ENCODE measurements at places on chromosomes 3 and 15.

- DNase-seq: no peak
These were observed 797.1 kb downstream of the ROBO1 start for GRCh38 chr3:78970656-78971055.

GRCh38 chr3:184290331-184290730 lies 8.7 kb upstream of the PSMD2 start:
- no peak for DNase-seq

DNA sequence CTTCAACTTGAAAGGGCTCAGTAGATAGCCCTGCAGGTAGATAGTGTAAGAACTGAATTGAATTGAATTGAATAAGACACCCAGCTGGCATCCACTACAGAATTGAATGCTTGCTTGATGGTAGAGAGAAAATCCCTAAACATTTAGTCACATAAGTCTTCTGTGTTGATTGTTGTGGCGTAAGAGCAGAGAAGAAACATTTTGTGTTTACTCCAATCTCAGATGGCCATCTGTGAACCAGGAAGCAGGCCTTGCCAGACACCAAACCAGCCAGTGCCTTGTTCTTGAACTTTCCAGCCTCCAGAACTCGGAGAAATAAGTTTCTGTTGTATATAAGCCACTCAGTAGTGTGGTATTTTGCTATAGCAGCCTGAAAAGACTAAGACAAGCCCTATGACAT lies 43.6 kb downstream of the SST start:
- no peak for DNase-seq

GRCh38 chr15:75646944-75647364 lies 758 bp upstream of the SNX33 start:
- DNase-seq: no peak

DNA sequence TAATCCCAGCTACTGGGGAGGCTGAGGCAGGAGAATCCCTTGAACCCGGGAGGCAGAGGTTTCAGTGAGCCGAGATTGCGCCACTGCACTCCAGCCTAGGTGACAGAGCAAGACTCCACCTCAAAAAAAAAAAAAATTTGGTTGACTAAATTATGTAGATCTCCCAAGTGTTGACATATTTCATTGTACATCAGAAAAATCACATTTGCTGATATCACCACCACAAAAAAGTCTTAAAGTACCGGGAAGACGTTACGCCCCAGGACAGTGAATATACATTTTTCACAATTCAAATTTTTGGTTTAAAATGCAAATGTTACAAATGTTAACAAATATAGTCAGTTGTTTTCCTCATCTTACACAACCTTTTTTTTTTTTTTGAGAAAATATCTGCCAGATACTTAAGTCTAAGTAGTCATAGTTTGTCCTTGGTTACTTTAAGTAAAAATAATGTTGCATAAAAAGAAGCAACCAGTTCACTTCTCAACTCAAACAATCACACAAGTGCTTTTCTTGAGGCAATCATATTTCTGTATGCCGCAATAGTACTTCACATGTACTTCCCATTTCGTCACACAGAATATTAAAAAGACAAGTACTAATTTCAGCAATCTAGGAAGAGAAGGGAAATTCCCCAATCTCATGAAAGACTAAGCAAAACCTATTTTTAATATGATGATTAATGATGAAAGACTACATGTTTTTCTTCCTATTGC lies 41.0 kb upstream of the TCF12 start:
- no peak for DNase-seq

DNA sequence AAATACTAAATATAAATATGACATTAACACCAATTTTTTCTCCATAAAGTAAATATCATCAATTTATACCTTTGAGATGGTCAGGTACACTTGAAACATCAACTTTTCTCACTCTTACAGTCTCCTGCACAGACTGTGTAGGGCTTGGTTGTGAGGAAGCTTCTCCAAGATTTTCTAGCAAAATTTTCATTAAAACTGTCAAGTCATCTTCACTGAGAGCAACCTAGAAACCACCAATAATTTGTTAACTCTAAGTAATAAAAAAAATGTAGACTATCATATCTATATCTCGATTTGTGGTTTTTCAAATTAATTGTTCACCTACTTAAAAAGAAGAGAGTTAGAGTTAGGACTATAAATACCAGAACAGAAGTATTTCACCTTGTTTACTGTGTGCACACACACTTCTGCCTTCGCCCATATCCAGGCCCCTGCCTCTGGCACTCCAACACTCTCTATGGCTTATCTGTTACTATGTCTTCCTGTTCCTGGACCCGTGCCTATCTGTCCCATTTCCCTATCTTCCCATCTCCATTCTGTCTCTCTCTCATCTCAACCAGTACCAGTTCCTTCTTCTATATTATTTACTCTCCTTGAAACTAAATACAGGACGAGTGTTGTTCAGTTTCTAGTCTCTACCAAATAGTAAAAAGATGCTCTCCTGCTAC lies 123.6 kb downstream of the VPS13C start:
- no peak for DNase-seq

DNA sequence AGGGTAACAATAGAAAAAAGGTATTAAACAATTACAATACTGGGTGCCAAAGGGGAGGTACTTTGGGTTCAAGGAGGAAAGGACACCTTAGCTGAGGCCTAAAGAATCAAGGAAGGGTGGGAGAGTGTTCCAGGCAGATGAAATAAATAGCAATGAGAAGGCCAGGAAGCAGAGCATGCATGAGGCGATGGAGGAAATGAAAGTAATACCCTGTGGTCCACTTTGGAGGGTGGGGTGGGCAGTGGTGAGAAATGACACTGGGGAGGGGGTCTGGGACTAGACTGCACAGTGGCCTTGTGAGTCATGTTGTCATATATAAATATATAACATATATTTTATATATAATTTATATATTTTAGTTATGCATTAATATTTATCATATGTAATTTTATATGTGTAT lies 55.9 kb downstream of the BHLHE40 start:
- DNase-seq: no peak

DNA sequence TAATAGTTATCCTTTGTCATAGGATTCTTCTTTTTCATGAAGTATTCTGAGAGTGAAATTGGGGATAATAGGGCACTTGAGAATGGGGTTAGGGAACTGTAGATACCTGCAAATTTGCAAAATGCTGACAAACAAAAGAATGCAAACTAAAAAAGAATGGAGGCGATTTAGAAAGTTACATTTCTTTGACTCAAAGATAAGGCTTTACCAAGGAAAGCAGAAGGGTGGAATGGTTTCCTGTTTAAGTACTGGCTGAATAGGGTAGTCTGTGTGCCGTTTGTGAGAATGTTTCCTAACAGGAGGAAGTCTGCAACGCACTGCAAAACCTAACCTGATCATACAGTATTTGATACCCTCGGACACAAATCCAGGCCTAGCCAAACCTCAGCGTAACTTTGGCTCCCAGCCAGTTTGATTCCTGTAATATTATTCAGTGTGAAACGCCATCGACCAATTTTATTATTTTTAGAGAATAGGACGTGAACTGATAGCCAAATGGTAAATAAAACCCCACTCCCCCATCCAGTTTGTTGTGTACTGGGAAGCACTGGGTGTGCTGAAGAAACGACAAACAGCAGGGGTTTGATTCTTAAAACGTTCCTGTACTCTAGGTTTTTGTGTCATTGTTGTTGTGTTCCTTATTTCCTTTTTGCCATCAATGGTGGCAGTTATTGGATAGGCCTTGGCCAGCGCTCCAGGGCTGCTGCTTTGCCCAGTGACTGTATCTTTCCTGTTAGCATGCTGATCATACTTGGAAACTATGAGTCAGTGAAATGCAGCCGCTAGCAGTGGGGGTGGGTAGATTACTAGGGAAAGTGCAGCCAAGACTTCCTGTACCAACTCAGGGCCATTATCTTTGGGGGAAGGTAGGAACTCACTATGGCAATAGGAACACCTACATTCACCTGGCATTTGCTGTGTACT lies 148.0 kb upstream of the TBL1XR1 start:
- peak; percentile 66 for DNase-seq

DNA sequence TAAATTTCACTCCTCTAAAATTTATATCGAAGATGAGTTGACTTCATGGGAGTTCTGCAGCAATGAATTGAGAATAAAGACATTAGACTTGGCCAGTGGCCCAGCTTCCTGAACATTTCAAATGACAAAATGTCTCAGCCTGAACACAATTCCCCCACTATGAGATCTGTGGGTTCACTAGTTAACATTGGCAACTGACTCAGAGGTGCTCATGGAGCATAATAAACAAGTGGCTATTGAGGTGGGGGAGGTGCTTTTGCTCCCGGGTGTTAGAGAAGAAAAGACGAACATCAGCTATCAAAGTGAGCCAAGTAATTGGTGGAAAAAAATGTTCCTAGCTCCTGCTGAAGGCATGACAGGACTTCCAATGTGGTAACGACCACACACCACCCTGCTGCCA lies 6.3 kb downstream of the ATP13A4 start:
- no peak for DNase-seq

GRCh38 chr3:165920984-165921383 lies 83.8 kb upstream of the BCHE start:
- DNase-seq: no peak

GRCh38 chr15:65384895-65385869 lies 7.4 kb upstream of the IGDCC3 start:
- DNase-seq: peak; percentile 82

GRCh38 chr15:50315814-50316630 lies 39.0 kb downstream of the GABPB1 start:
- no peak for DNase-seq

- no peak for DNase-seq
These were observed 372.1 kb downstream of the LPP start for GRCh38 chr3:188526057-188526456.

DNA sequence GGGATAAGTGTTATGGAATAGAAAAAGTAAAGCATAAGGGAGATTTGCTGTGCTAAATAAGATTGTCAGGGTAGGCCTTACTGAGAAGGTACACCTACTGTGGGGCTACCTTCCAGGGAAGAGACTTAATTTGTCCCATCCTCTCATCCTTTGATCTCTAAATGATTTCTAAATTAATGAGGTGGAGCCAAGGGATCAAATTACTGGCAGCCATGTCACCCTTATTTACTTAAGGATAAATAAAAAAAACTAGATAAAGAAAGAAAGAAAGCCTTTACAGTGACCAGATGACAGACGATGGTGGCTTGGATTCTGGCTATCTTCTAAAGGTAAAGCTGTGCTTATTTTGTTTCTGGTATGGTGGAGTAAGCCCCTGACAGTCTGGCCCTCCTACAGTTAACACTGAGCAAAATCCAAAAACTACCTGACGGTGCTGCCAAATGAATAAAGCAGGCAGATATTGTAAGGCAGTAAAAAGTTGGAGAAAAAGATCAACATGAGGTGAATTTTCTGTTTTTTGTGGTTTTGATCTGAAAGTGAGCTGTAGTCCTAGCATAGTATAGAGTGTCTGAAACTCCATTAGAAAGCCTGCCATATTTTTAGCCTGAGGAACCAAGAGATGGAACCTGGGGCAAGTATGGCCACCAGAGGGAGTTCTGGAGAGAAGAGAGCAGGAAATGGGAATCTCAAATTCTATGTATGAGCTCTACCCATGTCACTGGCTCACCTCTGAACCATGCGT lies 285.1 kb upstream of the MANF start:
- peak; percentile 12 for DNase-seq

DNA sequence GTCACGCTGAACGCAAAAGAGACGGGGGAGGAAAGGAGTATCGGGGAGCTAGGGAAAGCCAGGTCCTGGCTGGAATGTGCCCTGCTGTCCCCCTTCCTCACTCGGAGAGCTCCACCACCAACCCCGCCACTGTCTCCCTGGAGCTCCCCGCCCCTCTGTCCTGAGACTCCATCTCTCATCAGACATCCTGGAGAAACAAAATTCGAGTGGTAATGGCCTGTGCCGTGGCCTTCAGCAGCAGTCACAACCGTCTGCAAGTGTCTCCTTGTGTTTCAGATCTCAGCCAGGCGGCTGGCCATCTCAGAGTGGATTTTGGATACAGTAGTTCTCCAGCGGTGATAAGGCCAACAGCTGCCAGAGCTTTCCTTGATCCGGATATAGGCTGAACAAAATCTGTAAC lies 76.9 kb downstream of the OCA2 start:
- no peak for DNase-seq

- no peak for DNase-seq
These were observed 179.7 kb upstream of the LPP start for GRCh38 chr3:187973977-187974870.

DNA sequence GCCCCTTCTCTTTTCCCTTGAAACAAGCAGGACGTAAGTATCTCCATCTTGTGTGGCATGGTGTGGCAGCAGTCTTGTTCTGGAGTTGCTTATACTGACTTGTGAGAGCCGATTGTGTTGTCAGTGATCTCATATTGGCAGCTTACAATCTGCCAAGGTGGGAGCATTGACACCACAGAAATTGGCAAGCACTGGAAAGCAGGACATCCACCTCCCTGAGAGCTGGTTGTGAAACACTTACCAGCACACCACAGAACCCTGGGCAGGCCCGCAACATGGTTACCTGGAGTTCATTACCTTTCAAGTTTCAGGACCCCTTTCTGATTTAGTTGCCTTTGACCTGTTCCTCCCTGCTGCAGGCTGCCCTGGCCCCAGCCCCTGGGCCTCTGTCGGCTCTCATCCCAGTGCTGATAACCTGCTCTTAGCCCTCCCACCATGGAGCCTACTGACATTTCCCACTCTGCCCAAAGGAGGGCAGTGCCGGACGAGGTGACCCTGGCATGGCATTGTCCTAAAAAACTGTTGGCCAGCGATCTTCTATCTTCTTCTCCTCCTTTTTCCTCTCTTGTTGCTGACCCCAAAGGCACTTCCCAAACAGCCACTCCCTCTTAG lies 10.6 kb upstream of the ATP2B2 start:
- no peak for DNase-seq

DNA sequence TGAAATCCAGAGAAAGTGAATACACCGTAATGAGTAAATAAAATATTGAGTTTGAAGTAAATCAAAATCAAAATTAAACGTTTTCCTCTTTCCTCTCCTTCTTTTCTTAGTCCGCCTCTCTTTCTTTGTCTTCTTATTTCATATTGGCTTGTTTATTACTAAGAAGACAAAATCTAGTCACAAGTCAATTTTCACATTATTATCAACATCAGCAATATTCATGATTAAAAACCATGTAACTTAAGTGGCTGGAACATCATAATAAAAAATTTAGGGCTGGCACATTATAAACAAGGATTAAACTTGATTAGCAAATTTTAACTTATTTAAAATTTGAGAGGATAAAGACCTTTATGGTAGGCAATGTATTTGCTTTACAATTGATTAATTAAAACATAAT lies 61.4 kb downstream of the BCHE start:
- no peak for DNase-seq

GRCh38 chr15:22878103-22878502 lies 39.6 kb downstream of the NIPA2 start:
- no peak for DNase-seq

DNA sequence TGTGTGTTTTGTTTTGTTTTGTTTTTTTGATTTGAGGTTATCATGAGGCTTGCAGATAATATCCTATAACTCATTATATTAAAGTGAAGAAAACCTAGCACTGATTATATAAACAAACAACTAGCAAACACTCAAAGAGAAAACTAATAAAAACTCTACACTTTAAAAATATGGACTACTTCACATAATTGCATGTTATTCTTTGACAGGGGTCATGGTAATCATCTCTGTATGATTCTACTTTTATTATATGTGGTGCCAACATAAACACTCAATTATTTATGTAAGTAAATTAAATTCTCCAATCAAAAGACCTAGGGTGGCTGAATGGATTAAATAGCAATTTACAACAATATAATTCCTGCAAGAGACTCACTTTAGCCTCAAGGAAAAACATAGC lies 44.6 kb upstream of the P3H2 start:
- no peak for DNase-seq

- DNase-seq: no peak
These were observed 175.1 kb upstream of the PLSCR5 start for GRCh38 chr3:146780251-146780650.

- no peak for DNase-seq
These were observed 15.3 kb downstream of the SPCS1 start for GRCh38 chr3:52721002-52721729.
